Skin of body (tissue), 3 donors: ENCODE measurements at places on chromosomes 7 and 10.
A peak's percentile ranks its signal among the peaks of the same experiment; 100 is the strongest.

DNA sequence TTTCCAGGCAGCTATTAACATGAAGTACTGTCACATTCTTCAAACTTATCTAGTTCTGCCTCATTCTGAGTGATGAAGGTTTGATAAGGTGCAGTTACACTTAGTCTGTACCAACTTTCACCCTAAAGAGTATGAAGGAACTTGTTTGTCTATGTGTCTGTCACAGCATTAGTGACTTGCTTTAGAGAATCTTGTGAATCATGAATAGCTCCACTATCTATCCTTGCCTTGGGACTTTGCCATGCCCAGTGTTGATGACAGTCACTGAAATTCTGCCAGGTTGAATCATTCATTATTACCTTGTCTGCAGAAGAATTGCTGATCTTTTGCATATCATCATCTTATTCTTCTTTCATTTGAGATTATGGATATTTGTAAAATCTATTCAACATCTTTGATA lies 50.9 kb upstream of the A1CF start:
- DNase-seq: no peak

GRCh38 chr7:42232275-42232674 lies 4.7 kb downstream of the GLI3 start:
- DNase-seq: no peak

GRCh38 chr7:92478711-92479110 lies 965 bp upstream of the ERVW-1 start:
- no peak for DNase-seq

DNA sequence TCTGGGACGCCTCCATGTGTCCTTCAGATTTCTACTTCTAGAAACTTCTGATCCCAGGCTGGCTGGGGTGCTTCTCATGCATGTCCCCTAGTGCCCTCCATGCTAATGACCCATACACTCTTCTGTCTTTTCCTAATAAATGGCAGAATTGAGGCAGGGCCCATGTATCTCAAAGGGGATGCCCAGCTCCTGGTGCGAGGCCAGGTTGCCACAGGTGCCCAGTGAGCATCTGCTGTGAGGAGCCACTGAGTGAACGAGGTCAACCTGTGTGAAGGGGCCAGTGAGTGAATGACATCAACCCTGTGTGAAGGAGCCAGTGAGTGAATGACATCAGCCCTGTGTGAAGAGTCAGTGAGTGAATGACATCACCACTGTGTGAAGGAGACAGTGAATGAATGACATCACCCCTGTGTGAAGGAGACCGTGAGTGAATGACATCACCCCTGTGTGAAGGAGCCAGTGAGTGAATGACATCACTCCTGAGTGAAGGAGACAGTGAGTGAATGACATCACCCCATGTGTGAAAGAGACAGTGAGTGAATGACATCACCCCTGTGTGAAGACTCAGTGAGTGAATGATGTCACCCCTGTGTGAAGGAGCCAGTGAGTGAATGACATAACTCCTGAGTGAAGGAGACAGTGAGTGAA lies 478.9 kb downstream of the PTPRN2 start:
- DNase-seq: no peak

DNA sequence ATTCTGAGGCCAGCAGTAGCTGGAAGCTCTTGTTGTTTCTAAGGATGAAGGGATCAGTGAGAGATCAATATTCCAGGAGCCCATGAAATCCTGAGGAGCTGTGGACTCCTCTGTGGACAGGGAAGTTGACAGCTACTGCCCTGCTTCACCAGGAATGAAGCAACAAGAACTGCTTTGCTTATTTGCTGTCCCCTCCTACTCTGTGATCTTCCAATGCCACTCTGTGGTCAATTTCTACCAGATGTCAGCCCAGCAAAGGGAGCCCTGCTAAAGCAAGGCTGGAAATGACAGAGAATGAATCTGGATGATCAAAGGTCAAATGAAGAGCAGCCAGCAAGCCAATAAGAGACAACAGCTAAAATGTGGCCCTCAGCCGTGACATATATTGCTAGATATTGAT lies 227.5 kb upstream of the CHRM2 start:
- DNase-seq: no peak

GRCh38 chr10:35092851-35093250 lies 2.7 kb upstream of the CUL2 start:
- no peak for DNase-seq

DNA sequence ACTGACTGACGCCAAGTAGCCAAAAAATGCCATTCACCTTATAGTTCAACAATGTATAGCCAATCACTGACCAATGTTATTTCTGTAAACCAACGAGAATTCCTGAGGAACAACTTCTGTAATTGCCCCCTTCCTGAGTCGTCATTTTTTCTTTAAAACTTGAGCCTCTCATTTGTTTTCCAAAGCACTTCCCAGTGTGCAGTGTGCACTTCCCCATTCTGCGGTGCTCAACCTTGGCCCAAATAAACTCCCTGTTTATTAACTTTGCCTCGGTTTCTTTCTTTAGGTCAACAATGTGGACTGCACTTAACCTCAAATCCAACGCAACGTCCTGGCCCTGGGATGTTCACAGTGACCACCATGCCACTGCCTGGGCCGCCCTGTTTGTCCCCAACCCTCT lies 15.1 kb downstream of the PKD1L1 start:
- DNase-seq: no peak

- DNase-seq: no peak
Measured at GRCh38 chr10:52597189-52597863, 175.3 kb downstream of the MBL2 start.

- no peak for DNase-seq
Measured at GRCh38 chr10:48605786-48606529, 1.1 kb upstream of the ARHGAP22 start.

GRCh38 chr7:29090151-29090805 lies 56.1 kb downstream of the CPVL start:
- DNase-seq: no peak

- peak; percentile 31 for DNase-seq
Measured at GRCh38 chr10:74585231-74586087, 240.9 kb upstream of the KAT6B start.
